ENCODE measurements at places on chromosomes 7 and 10.

- DNase-seq, result no peak
These were observed 3.7 kb upstream of the SP8 start for GRCh38 chr7:20790375-20790774.

DNA sequence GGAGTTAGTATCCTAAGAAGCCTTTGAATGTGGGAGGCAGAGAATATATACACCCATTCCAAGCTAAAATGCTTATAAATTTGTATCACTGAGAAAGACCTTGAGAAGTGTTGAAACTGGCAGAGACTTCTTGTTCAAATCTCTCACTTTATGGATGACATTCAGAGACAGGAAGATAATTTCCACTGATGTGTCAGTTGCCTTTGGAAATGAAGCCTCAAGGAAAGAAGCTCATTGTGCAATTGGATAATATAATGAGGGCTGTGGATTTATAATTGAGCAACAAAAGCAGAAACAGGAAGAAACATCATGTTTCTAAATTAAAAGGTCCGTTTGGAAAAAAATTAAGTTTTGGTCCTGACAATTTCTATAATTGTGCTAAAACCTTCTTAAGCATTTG is 789.9 kb upstream of the IGFBP3 start:
- DNase-seq, result no peak

DNA sequence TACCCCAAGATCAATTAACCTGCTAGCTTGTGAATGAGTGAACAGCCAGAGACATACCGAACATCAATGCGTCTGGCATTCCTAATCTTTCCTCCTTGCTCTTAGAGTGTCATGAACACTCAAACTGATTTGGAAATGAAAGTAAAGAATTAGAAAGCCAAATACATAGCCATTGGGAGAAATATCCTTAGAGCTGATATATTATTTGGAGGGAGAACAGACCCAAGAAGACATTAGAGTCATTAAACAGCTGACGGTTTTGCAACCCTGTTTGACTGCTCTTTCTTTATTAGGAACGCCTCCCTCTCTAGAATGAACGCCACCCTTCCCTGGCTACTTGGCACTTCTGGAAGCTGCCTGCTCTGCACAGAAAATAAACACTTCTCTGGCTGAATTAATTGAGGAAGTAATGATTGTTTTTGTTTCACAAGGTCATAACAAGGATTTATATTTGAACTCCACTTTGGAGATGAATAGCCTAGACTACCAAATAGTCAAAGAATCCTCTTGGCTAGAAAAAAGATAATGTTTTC is 42.8 kb downstream of the CTTNBP2 start:
- DNase-seq, result no peak

- no peak for DNase-seq
These were observed 443 bp downstream of the MYOF start for GRCh38 chr10:93481637-93482144.

DNA sequence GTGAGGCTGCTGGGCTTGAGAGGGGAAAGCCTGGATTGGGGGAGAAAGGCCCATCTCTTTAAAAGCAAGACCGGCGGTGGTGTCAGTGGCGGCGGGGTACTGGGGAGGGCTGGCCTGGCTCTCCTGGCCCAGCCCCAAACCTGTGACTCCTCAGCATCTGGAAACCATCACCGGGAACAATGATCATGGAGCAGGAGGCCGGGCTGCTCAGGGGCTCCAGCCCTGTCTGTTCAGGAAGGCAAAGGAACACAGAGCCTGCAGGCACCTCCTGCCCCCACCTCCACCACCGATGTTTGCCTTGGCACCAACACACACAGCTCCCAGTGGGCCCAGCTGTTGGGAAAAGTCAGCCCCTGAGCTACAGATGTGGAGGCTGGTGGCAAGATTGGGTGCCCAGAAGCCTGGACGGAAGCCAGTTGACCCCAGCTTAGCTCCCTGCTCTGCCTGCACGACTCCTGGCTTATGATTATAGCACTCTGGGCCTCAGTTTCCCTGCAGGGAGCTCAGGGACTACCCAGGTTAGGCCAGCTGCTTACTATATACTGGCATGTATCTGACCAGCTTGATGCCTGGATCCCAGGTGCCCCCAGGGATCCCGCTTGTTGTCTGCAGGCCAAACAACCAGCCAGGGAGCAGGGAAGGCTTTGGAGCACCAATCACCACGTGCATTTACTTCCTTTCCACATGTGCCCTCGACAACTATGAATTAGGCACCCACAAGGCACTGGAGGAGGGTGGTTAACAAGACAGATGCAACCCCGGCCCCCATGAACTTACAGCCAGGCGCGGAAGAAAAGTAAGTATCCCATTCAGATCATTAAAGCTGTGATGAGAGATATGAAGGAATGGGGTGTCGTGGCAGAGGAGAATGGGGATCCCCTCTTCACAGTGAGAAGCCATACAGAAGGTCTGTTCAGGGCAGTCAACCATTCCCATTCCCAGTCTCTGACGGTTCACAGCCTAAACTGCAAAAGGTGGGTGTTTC is 37.3 kb downstream of the ZCCHC24 start:
- no peak for DNase-seq

- no peak for DNase-seq
These were observed 5.9 kb upstream of the ITGA8 start for GRCh38 chr10:15725603-15726002.
